Stimulated activated CD4-positive, alpha-beta T cell treated with anti-CD3 and anti-CD28 coated beads, TNF-alpha, amount 100 ng/mL, for 48 hours (primary cell): ENCODE measurements at places on chromosomes 1 and 21.

DNA sequence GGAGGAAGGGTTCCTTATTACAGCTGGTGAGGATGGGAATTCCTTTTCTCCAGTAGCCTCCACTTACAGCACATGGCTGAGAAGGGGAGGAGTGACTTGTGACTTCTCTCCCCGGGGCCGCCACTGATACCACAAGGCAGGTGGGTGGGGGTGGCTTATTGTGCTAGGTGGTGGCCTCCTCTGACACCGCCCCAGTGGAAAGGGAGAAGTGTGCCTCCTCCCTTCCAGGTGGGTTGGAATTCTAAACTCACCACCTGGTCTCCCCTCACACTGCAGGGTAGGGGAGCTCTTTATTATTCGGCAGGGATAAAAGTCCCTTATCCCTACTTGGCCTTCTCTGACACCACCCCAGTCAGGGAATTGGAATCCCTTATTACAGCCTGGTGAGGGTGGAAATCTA lies 89.5 kb downstream of the CCDC30 start:
- DNase-seq, result no peak

GRCh38 chr21:35266546-35266945 lies 217.4 kb upstream of the RUNX1 start:
- DNase-seq, result no peak

DNA sequence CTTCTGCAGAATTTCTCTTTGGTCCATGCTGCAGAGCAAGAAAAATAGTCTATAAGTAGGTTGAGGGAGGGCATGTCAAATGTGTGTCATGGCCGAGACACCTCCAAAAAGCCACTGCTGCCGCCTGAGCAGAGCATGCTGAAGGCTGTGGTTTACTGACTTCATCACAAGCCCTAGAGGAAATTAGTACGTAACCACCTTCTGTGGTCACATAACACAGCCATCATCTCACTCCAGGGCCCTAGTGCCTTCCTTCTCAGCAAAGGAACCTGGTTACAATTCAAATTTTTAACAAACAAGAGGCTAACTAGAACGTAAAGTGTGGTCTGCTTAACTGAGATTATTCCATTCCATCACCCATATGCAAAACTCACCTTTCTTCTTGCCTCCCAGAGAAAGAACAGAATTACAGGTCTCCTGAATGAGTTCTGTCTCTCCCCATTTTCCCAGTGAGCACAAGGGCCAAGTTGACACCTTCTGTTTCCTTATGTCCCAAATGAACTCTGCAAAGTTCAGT lies at the start of gene PTPN22:
PTPN22 (minus strand) TSS at position 116 of the 517 bp plus-strand sequence.
- DNase-seq, result peak; percentile 58

DNA sequence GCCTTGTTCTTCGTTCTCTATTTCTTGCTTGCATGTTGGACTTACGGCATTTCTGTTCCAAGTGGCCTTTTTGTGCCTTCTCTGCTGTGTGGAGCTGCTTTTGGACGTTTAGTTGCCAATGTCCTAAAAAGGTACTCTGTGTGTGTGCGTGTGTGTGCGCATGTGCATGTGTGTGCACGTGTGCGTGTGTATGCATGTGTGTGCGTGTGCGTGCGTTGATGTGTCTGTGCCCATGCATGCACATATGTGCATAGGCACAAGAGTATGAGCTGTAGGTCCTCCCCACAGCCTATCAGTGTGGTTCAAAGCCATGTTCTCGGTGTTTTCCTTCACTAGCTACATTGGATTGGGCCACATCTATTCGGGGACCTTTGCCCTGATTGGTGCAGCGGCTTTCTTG lies 13.7 kb downstream of the NPPA start:
- no peak for DNase-seq

DNA sequence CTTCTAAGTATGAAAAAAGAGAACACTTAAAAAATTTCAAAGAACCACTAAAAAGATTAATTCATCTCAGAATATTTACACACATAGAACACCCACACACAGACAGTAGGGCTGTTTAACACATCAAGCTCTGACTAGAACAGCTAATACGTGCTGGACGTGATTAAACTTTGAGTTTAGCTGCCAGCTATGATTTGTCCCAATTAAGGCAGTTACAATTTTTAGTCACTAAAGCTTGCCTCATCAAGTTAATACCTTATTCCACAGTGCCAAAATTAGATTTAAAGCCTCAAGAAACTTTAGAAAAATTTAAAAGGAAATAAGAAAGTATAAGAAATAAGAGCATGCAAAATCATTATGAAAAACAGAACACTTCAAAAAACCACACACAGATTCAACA lies 18.9 kb downstream of the SLC16A1 start:
- DNase-seq, result no peak

GRCh38 chr1:53662169-53662568 lies 76.8 kb downstream of the GLIS1 start:
- no peak for DNase-seq

GRCh38 chr1:205582471-205583291 lies 49.1 kb downstream of the ELK4 start:
- DNase-seq, result no peak

DNA sequence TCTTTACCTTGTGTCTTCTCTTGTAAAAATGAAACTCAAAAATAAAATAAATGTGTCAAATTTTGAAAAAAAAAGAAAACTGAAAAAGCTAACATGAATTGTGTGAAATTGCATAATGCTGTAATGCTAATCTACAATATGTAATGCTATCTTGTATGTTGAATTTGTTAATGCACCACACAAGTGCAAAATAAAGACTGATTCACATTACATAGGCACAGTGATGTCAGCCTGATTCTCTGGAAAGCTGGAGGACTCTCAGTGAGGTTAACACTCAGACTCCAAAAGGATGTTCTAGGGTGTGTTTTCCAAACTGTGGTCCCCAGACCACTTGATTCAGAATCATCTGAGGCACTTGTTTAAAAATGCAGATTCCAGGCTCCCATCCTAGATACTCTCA lies 25.6 kb downstream of the SYT11 start:
- DNase-seq, result no peak

GRCh38 chr21:32403201-32403777 lies 9.2 kb upstream of the EVA1C start:
- peak; percentile 46 for DNase-seq

GRCh38 chr1:30760596-30761324 lies 3.2 kb upstream of the LAPTM5 start:
- no peak for DNase-seq

- DNase-seq, result no peak
Measured at GRCh38 chr1:221515496-221515895, 226.4 kb downstream of the DUSP10 start.

DNA sequence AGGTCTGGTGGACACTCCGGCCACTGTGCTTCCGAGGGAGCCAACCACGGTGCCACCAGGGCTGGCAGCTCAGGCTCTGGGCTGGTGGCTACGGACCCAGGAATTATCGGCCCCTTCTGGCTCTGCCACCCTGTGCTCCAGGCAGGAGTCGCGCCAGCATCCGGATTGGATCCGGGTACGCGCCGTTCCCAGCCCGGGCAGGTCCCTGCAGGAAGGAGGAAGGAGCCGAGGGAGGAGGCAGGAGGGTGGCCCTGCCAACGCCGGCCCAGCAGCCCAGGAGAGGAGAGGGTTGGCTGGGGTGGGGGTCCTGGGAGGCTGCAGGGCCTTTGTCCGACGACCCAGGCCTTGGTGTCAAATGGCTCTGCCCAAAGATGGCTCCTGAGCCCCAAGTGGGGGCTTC lies 160.5 kb downstream of the CASZ1 start:
- no peak for DNase-seq

DNA sequence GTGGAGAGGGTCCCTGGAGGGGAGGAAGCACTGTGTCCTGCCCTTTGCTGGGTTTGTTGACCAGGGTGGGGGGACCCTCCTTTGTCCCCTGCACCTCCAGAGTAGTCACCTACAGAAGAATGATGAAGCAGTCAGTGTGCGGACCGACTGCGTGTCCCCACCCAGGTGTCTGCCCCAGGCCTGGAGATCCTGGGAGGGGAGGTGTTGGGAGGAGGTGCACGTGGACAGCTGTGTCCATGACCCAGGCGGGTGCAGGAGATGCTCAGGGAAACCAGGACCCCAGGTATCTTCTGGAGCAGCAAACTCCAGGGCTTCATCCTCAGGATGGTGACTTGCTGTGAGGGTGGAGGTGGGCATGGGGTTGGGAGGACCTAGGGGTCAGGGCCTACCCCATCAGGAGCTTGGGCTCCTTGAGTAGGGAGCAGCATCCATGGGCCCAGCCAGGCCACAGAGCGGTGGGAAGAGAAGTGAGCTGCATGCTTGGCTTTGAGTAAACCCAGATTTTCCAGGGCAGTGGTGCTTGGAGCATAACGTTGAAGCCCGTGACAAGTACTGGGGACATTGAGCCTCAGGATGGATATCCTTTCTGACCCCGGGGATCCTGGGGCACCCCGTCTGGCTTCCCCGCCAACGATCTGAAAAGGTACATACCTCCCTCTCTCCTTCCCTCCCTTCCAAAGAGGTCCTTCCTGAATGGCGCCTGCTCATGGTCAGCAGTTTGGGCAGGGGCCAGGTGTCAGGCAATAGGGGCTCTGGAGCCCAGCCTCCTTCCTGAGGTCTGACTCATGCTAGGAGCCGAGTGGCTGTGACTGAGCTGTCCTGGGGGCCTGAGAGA lies 13.7 kb downstream of the ACTRT2 start:
- DNase-seq, result no peak

- no peak for DNase-seq
Measured at GRCh38 chr1:47866601-47867437, 130.4 kb downstream of the TRABD2B start.

DNA sequence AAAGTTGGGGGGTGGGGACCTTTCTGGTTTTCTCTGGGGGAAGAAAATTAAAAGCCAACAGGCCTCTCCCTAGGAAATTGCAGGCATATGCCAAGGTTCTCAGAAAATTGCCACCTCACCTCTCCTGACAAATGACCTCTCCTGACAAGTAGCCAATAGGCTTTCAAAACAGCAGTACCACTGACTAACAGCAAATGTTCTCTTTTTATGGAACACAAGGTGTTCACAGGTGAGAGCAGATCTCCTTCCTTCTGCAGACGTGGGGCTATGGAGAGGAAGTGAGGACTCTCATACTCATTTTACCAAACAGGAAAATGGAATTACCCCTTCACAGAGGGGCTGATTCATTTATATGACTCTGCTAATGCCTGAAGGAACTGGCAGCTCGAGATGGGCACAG lies 32.7 kb upstream of the SUCO start:
- no peak for DNase-seq

- DNase-seq, result no peak
Measured at GRCh38 chr21:44944596-44944995, 4.8 kb downstream of the SLX9 start.

DNA sequence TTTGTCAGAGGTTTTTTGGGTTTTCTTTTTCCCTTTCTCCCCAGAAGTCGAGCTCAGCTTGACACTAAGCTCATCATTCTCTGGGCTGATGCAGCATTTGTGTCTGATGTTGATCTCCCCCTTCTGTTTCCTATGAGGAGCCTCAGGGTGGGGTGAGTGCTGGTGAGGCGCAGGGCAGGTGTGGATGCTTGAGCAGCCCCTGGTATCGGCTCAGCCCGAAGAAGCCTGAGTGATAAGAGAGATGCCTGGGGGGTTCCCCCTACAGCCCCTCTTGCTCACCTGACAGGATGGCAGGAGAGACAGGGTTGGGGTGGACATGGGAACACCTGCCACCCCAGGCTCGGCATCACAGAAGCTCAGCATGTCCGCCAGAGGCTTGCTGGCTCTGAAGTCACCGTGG lies 239.0 kb downstream of the RHOU start:
- no peak for DNase-seq

DNA sequence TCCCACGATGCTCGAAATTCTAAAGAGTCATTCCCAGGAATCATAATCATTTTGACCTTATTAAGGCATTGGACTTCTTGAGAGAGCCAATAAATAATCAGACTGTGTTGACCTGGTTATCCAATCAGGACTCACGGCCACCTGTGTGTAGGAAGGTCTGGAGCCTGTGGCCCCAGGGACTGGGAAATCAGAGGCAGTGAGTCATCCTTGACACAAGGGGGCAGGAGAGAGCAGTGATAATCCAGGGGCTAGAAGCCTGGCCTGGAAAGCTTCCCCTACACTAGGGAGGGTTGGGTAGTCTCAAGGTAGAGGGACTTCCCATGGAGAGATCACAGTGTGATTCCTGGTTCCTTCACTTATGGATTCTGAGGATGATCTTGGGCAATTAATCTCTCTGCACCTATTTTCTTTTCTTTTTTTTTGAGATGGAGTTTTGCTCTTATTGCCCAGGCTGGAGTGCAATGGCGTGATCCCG lies 4.7 kb downstream of the MR1 start:
- DNase-seq, result peak; percentile 27

DNA sequence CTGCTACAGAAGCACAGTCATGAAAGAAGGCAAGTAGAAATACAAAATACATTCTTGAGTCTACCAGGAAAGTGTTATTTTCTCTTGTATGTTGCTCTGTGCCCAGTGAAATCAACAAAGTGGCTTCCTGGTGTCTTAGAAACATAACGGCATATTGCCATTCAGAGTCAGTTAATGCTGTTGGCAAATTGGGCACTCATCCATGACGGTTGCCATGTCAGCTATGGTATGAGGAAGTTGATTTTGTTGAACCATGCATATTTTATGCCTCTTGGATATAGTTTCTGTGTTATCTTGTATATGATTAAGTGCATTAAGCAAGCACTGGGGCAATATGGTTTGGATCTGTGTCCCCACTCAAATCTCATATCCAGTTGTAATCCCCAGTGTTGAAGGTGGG lies 153.1 kb upstream of the CXADR start:
- no peak for DNase-seq

GRCh38 chr1:153527023-153527682 lies 8.6 kb downstream of the S100A6 start:
- DNase-seq, result no peak

- no peak for DNase-seq
Measured at GRCh38 chr21:34504595-34504994, 7.4 kb downstream of the KCNE1 start.

DNA sequence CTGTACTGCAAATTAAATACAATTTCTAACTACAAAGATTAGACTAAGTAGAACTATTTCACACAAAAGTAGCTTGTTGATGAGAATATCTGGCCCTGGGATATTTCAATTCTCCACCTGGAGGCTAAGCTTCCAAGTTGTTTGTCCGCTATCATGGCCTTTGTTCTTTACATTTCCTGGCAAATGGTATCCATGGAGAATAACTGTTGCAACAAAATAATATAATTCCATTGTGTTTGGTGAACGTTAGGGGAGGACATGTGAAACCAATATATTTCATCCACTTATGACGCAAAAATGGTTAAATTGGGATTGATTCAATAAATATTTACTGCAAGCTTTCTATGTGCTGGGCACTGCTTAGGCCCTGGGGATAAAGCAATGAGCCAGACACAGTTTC lies 565.4 kb downstream of the PTPRC start:
- DNase-seq, result no peak

GRCh38 chr1:156675210-156676113 lies 1.7 kb downstream of the NES start:
- no peak for DNase-seq

DNA sequence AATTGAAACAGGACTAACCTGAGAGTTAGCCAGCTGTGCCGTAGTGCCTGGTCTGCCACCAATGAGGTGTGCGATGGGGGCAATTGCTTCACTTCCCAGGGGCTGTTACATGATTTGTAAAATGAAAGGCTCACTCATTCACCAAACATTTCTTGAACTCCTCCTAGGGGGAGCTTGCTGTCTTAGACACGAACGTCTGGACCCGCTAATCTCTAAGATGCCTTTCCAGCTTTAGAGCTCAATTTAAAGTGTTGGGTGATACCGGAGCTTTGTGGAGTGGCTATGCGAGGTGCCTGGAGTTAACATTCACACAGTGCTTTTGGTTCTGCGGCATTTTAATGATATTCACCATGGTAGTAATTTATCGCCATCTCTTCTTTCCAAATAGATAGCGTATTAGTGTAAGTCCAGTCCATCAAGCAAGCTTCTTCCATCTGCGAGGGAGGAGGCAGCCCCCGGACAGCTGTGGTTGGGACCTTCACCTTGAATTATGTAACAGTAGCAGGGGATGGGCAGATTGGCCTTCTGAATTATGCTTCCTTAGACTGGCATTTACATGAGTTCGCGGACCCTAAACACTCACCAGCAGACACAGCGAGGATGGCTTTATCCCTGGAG lies 179.9 kb downstream of the ADSS2 start:
- no peak for DNase-seq
